ENCODE measurements at places on chromosomes 13 and 19.
A peak's percentile ranks its signal among the peaks of the same experiment; 100 is the strongest.

- H3K4me1 ChIP-seq: no peaks in the 10 kb centered on the region
- H3K27me3 ChIP-seq: no peaks in the 10 kb centered on the region
- no peak overlapping the region for H3K4me3 ChIP-seq
- H3K27ac ChIP-seq: no peak overlapping the region
Observed at GRCh38 chr13:90867336-90867683, 480.2 kb upstream of the MIR17HG start.

GRCh38 chr19:33868788-33869412 lies 72.2 kb downstream of the KCTD15 start:
- H3K27me3 ChIP-seq: no peaks in the 10 kb centered on the region
- peak; percentile 49 for DNase-seq
- peaks cover 2% of the 10 kb centered on the region for H3K4me1 ChIP-seq
- no peaks in the 10 kb centered on the region for H3K36me3 ChIP-seq
- H3K27ac ChIP-seq: no peak overlapping the region
- H3K4me3 ChIP-seq: no peak overlapping the region

- H3K27me3 ChIP-seq: no peaks in the 10 kb centered on the region
- peaks cover 24% of the 10 kb centered on the region for H3K4me1 ChIP-seq
- no peak overlapping the region for H3K4me3 ChIP-seq
- H3K36me3 ChIP-seq: no peaks in the 10 kb centered on the region
- no peak for DNase-seq
Observed at GRCh38 chr19:10894911-10895213, 23.5 kb downstream of the CARM1 start.

GRCh38 chr13:24638096-24638495 lies 42.1 kb upstream of the ATP12A start:
- H3K36me3 ChIP-seq: no peaks in the 10 kb centered on the region
- H3K27ac ChIP-seq: no peak overlapping the region
- H3K4me3 ChIP-seq: no peak overlapping the region
- H3K4me1 ChIP-seq: no peaks in the 10 kb centered on the region
- no peak for DNase-seq
- no peaks in the 10 kb centered on the region for H3K27me3 ChIP-seq

DNA sequence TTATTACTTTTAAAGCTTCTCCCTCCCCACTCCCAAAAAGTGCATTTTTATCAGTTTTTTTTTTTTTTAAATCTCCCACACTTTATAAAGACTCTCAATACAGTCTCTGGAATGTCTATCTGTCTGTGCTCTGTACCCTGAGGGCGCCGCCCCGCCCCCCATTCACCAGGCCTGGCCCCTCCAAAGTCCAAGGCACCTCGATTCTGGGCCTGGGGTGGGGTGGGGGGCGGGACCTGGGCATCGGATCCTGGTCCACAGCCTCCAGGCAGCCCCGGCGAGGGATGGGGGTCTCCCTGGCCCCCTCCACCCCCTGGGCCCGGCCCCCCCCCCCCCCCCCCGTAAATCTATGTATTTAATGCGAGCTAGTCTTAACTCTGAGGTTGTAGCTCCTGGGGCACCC lies 23.3 kb downstream of the ZBTB7A start:
- DNase-seq: no peak
- no peaks in the 10 kb centered on the region for H3K27me3 ChIP-seq
- no peak overlapping the region for H3K4me3 ChIP-seq
- no peak overlapping the region for H3K27ac ChIP-seq
- H3K4me1 ChIP-seq: peaks cover 4% of the 10 kb centered on the region

DNA sequence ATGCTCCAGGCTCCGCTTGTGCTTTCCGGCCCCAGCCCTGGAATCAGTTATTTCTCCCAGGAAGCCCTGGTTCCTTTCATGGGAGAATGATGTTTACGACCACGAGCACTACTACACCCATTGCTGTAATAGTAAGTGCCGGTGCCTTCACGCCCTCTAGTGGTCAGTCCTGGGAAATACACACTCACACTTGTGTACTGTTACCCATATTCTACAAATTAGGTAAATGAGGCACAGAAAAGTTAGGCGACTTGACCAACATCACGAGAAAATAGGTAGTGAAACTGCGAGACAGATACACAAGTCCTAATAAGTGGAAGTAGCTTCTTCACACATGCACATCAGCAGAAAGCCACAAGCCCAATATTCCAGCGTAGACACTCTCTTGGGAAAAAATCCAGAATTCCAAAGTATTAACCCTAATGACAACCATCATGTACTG lies 21.7 kb downstream of the CEACAM21 start:
- DNase-seq: peak; percentile 22
- H3K4me3 ChIP-seq: no peak overlapping the region
- no peaks in the 10 kb centered on the region for H3K4me1 ChIP-seq

GRCh38 chr19:24140099-24140498 lies 53.1 kb downstream of the ZNF254 start:
- H3K27me3 ChIP-seq: no peaks in the 10 kb centered on the region
- no peaks in the 10 kb centered on the region for H3K36me3 ChIP-seq
- no peak for DNase-seq
- no peak overlapping the region for H3K27ac ChIP-seq
- no peaks in the 10 kb centered on the region for H3K4me1 ChIP-seq

DNA sequence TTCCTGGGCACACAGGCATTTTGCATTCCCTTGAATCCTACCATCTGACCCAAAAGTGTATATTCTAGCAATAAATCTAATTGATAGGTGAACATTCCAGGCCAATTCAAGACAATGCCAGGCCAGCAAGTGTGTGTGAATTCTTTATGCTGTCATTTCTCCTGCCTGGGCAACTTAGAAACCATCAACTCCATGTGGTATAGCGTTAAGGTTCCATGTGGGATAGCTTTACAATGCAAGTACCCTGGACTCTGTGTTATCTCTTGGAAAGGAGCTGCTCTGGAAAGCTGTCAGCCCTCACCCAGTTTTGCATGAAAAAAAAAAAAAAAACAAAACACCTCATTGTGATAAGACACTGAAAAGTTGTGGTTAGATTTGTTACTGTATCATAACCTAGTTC lies 15.6 kb upstream of the FLT1 start:
- no peak for DNase-seq
- no peaks in the 10 kb centered on the region for H3K36me3 ChIP-seq

DNA sequence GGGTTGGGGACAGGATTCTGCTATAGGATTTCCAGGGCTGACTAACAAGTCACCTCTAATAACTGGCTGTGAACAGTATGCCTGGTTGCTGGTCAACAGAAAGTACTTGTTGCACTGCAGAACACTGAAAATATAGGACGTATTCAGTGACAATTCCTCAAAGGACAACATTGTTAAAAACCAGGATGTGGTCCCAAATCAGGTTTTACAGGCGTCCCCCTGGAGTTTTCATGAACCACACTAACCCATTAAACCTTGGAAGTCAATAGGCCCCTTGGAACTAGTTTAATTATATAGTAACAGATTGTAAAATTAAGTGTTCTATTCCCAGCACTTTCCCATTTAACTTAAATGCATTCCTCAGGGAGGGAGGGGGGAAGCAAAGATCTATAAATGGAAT lies 495.4 kb downstream of the TBC1D4 start:
- no peak for DNase-seq
- H3K27me3 ChIP-seq: no peaks in the 10 kb centered on the region
- no peak overlapping the region for H3K27ac ChIP-seq
- H3K4me3 ChIP-seq: no peak overlapping the region
- no peaks in the 10 kb centered on the region for H3K4me1 ChIP-seq
- no peaks in the 10 kb centered on the region for H3K36me3 ChIP-seq

DNA sequence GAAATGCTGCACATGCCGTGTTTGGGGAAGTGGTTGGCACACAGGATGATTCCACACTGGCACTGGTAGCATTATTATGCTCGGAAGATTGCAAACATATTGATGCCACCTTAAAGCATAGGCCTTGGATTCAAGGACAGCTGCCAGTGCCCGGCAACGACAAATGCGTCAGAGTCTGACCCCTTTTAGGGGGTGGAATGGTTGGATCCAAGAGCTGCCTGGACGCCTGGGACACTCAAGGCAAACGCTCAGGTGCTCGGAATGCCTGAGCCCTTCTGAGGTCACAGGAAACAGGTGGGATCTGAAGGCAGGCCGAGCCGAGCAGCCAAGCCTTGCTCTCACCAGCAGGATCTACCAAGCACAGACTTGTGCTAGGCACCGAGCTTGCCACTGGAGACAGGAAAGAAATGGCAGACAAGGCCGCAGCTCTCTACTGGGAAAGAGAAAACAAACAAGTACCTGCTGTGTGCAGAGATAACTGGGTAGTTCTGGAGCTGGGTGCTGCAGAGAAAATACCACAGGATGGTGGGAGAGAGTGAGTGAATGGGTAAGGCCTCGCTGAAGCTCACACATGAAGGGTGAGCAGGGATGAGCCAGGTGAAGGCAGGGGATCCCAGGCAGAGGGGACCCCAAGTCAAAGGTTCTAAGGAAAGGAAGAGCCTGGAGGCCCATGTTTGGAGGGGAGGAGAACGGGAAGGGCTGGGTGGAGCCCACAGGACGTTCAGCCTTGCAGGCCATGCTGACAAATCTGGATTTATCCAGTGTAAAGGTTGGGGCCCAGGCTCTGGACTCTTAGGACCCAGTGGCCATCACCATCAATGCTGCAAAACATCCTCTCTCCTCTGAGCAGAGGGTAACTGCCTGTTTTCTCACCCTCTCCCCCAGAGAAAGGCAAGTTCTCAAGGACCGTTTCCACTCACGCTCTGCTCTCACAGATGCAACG lies 9.2 kb downstream of the RANBP3 start:
- no peaks in the 10 kb centered on the region for H3K27me3 ChIP-seq
- H3K4me3 ChIP-seq: no peak overlapping the region
- H3K4me1 ChIP-seq: peaks cover 34% of the 10 kb centered on the region

- no peak overlapping the region for H3K4me3 ChIP-seq
- no peaks in the 10 kb centered on the region for H3K36me3 ChIP-seq
- H3K27ac ChIP-seq: no peak overlapping the region
- H3K27me3 ChIP-seq: no peaks in the 10 kb centered on the region
- DNase-seq: peak; percentile 59
- H3K4me1 ChIP-seq: no peaks in the 10 kb centered on the region
Observed at GRCh38 chr19:18251587-18252369, 22.5 kb downstream of the IQCN start.

- no peaks in the 10 kb centered on the region for H3K27me3 ChIP-seq
- no peaks in the 10 kb centered on the region for H3K36me3 ChIP-seq
Observed at GRCh38 chr13:109100705-109101304, 471.4 kb downstream of the MYO16 start.

DNA sequence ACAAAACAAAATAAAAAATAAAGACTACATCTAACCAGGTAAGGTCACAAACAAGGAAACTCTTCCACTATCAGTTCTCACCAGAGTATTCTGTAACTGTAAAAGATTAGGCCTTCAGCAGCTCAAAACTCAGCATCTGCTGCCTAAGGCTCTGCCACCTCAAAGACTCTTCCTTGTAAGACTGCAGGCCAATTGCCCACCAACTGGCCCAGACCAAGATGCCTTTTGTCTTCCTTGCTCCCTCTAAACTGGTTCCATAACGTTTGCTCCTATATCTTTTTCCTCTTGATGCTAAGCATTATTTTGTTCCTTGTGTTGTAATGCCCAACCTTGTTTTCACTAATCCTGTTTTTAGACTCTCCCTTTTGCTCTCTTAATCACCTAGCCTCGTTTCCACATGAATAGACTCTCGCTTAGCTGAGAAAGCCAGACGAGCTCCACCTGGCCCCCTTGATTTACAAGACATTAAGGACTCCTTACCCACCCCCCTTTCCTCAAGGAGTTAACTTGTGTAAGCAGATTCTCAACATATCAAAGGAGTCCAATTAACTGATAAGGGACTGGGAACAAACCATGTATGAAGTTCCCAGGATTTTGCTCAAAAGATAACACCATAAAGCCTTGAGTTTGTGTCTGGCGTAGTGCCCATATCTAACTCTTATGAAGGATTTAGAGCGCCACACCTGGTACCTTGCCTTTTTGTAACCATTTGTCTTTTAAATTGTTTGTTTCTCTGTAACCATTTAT lies 1.5 kb downstream of the ZNF814 start:
- H3K36me3 ChIP-seq: no peaks in the 10 kb centered on the region
- H3K27ac ChIP-seq: no peak overlapping the region
- DNase-seq: no peak
- no peak overlapping the region for H3K4me3 ChIP-seq

DNA sequence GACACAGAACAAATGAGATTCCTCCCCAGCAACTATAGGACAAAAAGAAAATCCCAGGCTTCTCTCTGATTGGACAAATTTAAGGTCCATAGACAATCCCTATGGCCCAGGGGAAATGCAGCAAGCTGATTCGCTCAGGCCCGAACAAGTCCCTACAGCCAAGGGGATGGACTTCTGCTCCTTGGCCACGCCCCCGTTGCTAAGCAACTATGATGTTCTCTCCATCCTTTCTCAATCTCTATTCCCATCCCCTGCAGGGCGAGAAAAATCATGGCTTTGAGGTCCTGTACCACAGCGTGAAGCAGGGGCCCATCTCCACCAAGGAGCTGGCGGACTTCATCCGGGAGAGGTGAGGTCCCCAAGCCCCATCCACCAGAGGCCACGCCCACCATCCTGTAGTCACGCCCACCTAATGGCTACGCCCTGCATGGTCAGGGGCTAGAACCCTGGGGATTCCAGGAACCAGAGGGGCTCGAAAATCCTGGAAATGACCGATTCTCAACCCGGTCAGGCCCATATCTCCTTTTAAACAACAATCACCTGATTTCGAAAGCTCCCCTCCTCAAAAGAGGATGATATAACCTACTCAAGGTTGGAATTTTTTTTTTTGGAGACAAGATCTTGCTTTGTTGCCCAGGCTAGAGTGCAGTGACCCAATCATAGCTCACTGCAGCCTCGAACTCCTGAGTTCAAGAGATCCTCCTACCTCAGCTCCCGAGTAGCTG lies 11.4 kb downstream of the FCHO1 start:
- peaks cover 3% of the 10 kb centered on the region for H3K4me1 ChIP-seq
- no peaks in the 10 kb centered on the region for H3K27me3 ChIP-seq
- no peak overlapping the region for H3K27ac ChIP-seq
- no peaks in the 10 kb centered on the region for H3K36me3 ChIP-seq
- H3K4me3 ChIP-seq: no peak overlapping the region

DNA sequence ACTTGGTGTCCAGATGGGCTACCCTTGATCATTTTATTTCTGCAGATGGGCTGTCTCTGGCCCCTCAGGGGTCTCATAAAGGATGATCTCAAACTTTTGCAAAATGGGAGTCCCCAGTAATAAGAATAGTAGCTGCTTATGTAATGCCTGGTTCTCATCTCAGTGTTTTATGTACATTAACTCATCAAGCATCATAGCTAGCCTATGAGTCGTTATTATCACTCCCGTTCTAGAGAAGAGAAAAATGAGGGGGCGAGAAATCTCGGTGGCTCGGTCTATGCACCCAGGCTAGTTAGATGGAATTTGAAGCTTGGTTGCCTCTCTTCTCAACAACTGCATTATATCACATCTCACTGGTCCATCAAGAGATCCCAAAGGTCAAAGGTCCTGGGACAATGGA lies 3.4 kb downstream of the CACNG6 start:
- H3K4me1 ChIP-seq: no peaks in the 10 kb centered on the region
- H3K36me3 ChIP-seq: no peaks in the 10 kb centered on the region
- no peak overlapping the region for H3K27ac ChIP-seq
- no peak overlapping the region for H3K4me3 ChIP-seq
- DNase-seq: no peak

DNA sequence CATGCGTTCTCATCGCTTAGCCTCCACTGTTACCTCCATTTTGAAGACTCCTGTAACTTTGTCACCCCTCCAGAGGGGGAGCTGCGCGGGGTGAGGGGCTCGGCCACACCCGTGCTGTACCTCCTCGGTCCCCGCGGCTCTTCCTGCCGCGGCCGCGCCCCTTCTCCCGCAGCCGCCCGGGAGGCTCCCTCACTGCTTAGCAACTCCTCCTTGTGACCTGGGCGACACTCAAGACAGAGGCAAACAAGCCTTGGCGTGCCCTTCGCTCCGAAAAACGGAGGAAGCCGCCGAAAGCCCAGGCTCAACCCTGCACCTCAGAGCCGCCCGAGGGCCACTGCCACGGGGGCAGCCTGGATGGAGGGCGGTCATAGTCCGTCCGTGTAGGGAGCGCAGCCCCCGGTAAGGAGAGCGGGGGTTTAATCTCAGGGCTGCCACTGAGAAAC lies 494.3 kb downstream of the FOXO1 start:
- H3K27me3 ChIP-seq: no peaks in the 10 kb centered on the region
- no peaks in the 10 kb centered on the region for H3K36me3 ChIP-seq
- H3K4me3 ChIP-seq: no peak overlapping the region
